ENCODE measurements at places on chromosomes 12 and 14. TPM values are rescaled to one million over a fixed set of nuclear protein-coding genes. Genes with fewer than 3 reads are reported as not detected.

The TMEM119 gene
- total RNA-seq = 3.9 TPM

The SLC2A14 gene
- 0.13 TPM for total RNA-seq

The CD27 gene
- not detected for total RNA-seq

The KRT74 gene
- total RNA-seq = not detected

The CMKLR1 gene
- total RNA-seq = 5.4 TPM

The DDX11 gene
- total RNA-seq = 5.6 TPM

The VEZT gene
- 62.9 TPM for total RNA-seq

The PTCSC3 gene
- not detected for total RNA-seq

The LUM gene
- total RNA-seq = 115 TPM

The PKP2 gene
- total RNA-seq = 1.8 TPM

The DIO2 gene
- total RNA-seq = 18.7 TPM

The CLEC4A gene
- 0.07 TPM for total RNA-seq

The CLEC9A gene
- not detected for total RNA-seq

The NKX2-1 gene
- not detected for total RNA-seq

The CRACR2A gene
- 4.3 TPM for total RNA-seq

The OR4K2 gene
- total RNA-seq = not detected

The REP15 gene
- total RNA-seq = 2.4 TPM

The LMO3 gene
- 0.39 TPM for total RNA-seq

The GPD1 gene
- 0.20 TPM for total RNA-seq

The DUSP16 gene
- total RNA-seq = 5.7 TPM

The TCTN1 gene
- 40.6 TPM for total RNA-seq

The CLEC1B gene
- total RNA-seq = not detected

The CELA1 gene
- not detected for total RNA-seq

The FOS gene
- total RNA-seq = 43.9 TPM

The DPPA3 gene
- total RNA-seq = not detected

The ABCB9 gene
- total RNA-seq = 16.4 TPM

The CLEC2D gene
- total RNA-seq = 1.8 TPM

All from smooth muscle cell of the pulmonary artery (primary cell).